Mesendoderm (in vitro differentiated cells): ENCODE measurements at places on chromosomes 5 and 9.

DNA sequence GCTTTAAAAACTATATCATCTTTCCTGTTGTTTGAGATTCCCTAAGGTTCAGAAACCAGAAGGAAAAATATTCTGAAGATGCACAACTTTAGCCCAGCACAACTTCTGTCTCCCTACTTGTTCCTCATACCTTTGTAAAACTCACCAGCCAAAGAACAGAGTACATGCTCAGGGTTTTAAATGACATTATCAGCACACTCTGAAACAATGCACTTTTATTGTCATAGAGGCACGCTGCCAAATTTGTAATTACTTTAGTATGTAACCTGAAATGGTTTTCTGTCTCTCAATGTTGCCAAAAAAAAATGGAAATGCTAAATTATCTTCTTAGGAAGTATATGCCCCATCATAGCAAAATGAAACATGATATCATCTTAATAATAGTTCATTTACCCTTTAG lies 383.6 kb upstream of the CDH6 start:
- DNase-seq: no peak

DNA sequence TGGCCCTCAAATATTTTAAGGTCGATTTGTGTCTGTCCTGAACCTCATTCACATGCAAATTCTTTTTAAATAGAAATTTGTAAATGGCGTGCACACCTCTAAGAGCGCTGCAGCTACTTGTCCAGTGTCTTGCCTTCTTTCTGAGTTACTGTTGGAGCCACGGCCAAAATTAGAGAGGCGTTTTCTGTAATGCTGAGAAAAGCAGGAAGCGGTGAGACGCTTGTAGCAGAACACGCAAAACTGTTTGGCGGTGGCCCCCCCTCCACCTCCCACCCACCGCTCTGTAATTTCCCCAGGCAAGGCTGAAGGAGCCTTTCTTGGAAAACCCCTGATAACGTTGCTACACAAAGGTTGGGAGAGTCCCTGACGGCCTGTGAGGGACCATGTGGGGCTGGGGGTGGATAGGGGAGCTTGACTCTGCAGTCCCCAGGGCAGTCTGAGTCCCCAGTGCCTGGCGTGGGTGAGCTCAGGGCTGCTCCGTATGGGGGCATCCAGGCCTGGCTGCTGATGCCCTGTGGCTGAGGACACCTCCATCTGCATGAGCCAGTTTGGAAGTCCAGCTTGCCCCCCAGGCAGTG lies 96.5 kb downstream of the GADD45G start:
- DNase-seq: peak; percentile 49

- DNase-seq: no peak
Measured at GRCh38 chr5:155091768-155092717, 78.5 kb downstream of the KIF4B start.

DNA sequence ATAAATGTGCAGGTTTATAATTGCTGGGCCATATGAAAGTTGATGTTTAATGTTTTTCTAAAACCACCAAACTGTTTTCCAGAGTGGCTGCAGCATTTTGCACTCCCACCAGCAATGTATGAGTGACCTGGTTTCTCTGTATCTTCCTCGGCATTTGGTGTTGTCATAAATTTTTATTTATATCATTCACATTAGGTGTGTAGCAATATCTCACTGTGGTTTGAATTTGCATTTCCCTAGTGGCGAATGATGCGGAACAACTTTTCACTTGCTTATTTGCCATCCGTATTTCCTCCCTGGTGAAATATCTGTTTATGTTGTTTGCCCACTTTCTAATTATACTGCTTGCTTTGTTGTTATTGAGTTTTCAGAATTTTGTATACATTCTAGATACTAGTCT lies 295.7 kb upstream of the TUT7 start:
- no peak for DNase-seq

- DNase-seq: peak; percentile 93
Measured at GRCh38 chr5:113294311-113295110, 140.3 kb downstream of the TSSK1B start.

- no peak for DNase-seq
Measured at GRCh38 chr5:180813420-180813819, 10.8 kb upstream of the MGAT1 start.
